ENCODE measurements at places on chromosomes 4 and X.

GRCh38 chr4:76219299-76220055, 5.9 kb upstream of the SCARB2 start:
- DNase-seq: no peak

GRCh38 chr4:112031712-112032328, 113.4 kb upstream of the FAM241A start:
- DNase-seq: no peak

DNA sequence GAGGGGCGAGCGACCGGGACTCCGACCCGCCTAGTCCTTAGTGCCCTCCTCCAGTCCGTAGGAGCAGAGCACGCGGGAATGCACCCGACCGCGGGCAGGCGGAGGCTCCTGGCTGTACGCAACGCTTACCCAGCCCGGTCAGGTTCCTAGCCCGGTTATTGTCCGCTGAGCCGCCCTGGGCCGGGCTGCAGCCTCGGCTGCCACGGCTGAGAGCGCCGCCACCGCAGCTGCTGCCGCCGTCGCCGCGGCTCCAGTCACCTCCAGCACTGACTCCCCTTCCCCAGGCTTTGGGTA, at the start of gene AMER1:
Gene AMER1, minus strand, starts transcription at position 268 of the 294 bp plus-strand sequence. CDS start 12,422 bp downstream, outside the sequence.
- no peak for DNase-seq

GRCh38 chr4:103994059-103994458, 274.3 kb upstream of the TACR3 start:
- DNase-seq: no peak

DNA sequence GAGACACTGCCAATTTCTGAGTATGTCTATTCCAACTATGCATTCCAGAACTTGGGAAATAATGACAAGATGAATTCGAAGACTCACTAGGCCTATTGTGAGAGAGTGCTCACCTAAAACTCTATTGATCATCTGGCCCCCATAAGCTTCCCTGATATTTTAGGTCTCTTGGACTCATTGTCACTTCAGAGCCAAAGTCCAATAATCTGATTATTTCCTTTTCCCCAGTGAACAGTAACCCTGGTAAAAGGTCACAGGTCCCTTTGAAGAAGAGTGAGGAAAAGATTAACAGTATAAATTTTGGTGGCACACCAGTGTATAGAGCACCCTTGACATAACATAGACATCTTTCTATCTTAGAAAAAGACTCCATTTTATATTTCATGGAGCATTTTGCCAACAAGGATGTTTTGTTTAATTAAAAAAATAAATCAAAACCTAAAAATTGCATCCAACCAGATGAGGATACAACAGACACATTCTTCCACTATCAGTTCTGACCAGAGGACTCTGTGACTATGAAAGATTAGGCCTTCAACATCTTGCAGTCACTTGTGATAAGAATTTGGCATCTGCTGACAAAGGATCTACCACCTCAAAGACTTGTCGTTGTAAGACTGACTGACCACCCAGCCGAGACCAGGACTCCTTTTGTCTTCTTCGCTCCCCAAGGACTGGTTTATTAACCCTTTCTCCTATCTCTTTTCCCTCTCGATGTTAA, 191.9 kb downstream of the MAB21L2 start:
- DNase-seq: no peak

GRCh38 chrX:2316534-2316933, 184.2 kb downstream of the DHRSX start:
- no peak for DNase-seq

DNA sequence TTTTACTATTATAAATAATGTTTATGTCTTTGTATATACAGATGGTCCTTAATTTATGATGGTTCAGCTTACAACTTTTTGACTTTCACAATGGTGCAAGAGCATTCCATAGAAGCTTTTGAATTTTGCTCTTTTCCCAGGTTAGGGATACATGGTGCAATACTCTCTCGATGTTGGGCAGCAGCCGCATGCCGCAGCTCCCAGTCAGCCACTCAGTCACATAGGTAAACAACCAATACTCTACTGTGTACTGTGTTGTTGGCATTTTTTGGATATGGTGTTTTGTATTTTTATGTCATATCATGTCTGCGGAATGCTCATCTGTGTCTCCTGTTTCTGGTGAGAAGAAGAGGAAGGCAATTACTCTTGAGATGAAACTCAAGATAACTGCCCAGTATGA, 258.0 kb upstream of the ETNPPL start:
- no peak for DNase-seq

DNA sequence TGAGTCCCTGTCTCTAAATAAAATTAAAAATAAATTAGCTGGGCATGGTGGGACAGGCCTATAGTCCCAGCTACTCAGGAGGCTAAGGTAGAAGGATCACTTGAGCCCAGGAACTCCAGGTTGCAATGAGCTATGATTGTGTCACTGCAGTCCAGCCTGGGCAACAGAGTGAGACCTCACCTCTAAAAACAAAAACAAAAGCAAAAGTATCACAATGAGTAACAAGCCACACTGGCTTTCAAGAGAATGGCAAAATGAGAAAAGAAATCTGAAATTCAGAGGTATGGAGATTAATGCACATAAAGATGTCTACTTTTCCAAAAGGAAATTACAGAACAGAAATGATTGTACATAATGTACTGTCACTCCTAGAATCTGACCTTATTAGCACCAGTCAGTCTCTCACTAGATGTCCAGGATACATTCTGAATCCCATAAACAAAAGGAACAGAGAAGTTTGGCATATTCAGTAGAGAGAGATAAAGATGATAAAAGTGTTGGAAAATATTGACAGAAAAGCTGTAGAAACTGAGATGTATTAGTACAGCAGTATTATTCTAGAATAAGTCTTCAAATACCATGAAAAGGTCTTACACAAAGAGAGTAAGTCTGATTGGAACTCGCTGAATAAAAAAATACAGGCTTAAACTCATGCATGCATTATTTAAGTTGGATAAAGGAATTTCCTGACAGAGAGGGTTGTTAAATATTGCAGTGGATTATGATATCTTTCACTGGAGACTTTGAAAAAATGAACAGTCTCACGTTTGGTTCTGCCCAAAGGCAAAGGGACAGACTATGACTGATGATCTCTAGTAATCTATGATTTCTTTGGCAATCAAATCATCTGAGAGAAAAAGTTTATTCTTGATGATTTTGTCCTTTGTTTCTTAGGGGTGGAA, 102.5 kb downstream of the SH3RF1 start:
- DNase-seq: no peak

GRCh38 chr4:16269240-16269639, 43.0 kb upstream of the TAPT1 start:
- DNase-seq: no peak

DNA sequence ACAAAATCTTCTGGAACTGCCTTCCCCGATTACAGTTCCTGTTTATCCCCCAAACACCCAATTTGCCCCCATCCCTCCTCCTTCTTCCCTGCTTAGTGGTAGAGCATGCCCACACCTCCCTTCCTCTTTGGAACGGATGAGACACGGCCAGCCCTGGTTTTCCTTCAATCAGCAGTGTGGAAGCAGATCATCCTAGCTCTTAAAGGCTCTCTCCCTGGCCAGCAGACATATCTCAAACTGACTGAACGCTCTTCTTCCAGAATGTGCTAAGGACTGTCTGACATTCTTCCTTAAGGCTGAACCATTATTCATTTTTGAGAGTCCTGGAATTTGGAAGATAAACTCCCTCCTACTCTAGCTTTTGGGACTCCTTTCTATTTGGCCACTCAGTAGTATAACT, 161.1 kb downstream of the TRIML1 start:
- no peak for DNase-seq

DNA sequence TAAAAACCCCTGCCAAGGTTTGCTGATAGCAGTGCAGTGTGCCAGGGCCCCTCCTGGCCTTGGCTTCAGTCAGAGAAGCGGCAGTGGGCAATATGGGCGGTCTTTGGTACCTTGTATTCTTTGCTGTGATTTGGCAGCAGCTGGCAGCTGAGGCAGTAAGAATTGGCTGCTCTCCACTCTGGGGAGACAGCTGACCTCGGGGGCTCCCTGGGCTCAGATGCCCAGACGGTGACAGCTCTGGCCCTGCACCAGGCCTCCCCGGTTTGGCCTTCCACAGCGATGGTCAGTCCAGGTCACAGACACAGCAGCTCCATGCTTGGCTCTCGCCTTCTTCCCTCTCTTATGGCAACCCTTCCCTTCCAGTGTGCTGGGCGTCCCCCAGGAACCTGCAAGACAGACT, 330.9 kb downstream of the BCOR start:
- no peak for DNase-seq

DNA sequence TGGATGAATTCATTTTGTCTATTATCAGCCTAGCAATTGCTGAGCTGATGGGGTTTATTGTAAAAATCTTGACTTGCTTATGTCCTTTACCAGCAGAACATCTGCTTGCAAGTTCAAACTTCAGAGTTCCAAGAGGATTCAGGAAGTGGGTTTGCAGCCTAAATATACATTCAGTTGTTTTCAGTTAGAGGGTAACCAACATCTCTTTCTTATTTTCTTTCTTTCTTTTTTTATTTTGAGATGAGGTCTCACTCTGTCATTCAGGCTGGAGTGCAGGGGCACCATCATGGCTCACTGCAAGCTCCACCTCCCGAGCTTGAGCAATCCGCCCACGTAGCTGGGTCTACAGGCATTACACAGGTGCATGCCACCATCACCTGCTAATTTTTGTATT, 31.4 kb upstream of the FHL1 start:
- no peak for DNase-seq
